NCI-H1694 (cell line): ENCODE measurements at places on chromosomes 5 and 9.

DNA sequence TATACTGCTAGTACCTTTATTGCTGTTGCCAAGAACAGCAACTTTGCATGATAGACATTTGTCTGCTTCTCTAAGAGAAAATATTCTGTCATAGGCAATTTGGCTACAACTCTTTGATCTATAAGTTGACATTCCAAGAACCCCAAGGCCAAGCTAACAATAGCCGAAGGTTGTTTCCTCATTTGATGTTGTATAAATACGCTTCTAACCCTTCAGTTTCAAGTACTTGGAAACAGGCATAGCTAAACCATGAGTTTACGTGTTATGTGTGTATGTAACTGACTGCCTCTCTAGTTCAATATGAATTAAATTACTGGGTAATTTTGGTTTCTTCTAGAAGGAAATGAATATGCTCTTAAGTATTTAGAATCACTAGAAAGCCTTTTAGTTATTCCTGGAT is 1034.0 kb downstream of the TLE4 start:
- DNase-seq = no peak

DNA sequence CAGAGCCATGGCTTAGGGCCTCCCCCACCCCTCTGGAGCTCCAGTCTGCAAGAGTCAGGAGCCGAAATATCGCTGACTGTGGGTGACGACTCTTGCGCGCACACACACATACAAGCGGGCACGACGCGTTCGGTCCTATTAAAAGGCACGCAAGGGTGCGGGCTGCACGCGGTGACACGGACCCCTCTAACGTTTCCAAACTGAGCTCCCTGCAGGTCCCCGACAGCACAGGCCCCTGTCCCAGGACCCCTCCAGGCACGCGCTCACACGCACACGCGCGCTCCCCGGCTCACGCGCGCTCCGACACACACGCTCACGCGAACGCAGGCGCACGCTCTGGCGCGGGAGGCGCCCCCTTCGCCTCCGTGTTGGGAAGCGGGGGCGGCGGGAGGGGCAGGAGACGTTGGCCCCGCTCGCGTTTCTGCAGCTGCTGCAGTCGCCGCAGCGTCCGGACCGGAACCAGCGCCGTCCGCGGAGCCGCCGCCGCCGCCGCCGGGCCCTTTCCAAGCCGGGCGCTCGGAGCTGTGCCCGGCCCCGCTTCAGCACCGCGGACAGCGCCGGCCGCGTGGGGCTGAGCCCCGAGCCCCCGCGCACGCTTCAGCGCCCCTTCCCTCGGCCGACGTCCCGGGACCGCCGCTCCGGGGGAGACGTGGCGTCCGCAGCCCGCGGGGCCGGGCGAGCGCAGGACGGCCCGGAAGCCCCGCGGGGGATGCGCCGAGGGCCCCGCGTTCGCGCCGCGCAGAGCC is at the start of gene GRIN1:
TSS of gene GRIN1 (plus strand) at position 433 of the 746 bp plus-strand sequence. CDS start 333 bp downstream, outside the sequence.
- no peak for DNase-seq

DNA sequence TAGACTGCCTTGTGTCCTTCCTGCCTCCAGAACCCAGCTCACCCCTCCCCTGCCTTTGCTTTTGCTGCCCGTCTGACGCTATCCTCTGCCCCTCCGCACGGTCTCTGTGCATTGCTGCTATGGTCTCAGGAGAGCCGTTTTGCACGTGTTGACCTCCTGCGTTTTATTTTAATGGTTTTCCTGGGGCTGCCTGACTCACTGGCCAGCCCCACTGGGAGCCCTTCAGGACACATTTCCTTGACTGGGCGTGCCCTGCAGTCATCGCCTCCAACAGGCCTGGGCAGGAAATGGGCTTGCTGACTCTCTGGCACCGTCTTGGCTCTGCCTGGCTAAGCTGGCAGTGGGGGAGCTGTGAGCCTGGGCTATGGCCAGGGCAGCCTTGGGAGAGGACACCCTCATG is 17.9 kb upstream of the ASS1 start:
- no peak for DNase-seq

GRCh38 chr9:73053543-73053942 is 98.1 kb upstream of the ANXA1 start:
- DNase-seq = no peak

- DNase-seq = no peak
Measured at GRCh38 chr5:135030123-135030955, 3.7 kb downstream of the PITX1 start.

- no peak for DNase-seq
Measured at GRCh38 chr5:153711755-153712154, 221.3 kb downstream of the GRIA1 start.

GRCh38 chr5:150653145-150653761 is 7.8 kb upstream of the MYOZ3 start:
- no peak for DNase-seq

GRCh38 chr5:147621016-147621415 is 111.1 kb upstream of the DPYSL3 start:
- no peak for DNase-seq

DNA sequence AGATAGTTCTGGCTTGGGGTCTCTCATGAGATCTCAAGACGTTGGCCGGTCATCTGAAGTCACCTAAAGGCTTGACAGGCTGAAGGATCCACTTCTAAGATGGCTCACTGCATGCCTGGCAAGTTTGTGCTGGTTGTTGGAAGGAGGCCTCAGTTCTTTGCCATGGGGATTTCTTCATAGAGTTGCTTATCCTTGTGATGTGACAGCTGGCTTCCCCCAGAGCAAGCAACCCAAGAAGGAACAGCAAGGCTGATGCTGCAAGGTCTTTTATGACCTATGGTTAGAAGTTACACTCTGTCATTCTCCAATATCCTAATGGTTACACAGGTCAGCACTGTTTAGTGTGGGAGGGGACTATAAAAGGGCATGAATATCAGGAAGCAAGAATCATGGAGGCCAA is 20.7 kb upstream of the GRPEL2 start:
- no peak for DNase-seq
